ENCODE measurements at places on chromosomes 2 and 18.

DNA sequence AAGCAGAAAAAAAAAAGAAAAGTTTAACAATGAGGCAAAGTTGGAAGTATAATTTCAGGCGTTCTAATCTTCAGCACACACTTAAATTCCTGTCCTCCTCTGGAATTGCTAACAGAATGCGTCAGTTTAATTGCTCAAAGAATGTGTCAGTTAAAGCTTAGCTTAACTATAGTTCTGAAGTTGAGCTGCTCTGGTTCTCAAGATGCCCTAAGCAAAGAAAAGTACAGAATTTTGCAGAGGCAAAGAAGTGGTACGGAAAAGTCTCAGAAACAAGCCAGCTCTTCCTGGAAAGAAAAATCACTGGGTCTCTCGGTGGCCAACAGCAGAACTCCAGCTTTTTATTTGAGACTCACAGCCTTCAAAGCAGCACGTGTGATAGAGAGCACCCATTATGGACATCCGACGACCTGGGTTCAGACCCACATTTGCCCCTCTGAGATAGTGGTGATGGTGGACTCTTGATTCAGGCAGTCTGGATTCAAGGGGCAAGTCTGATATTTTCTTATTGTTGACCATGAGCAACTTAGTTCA is 22.2 kb upstream of the MYO3B start:
- DNase-seq: no peak

DNA sequence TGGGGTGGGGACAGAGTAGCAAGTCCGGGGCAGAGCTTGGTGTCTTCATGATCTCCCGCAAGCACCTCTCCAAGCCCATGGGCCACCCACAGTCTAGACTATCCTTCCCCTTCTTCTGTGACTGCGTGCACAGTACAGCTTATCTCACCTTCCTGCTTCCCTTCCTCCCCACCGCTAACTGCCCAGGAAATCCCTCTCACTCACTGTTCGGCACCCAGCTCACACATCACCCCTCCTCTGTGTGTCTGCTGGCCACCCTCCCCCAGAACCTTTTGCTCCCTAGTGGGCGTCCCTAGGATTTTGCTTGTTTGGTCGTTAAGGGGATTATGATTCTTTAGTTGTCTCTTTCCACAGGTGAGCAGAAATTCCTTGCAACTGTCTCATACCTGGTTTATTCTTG is 31.5 kb upstream of the SMAD7 start:
- no peak for DNase-seq

GRCh38 chr2:232562515-232563151 is 12.1 kb downstream of the EIF4E2 start:
- DNase-seq: no peak

DNA sequence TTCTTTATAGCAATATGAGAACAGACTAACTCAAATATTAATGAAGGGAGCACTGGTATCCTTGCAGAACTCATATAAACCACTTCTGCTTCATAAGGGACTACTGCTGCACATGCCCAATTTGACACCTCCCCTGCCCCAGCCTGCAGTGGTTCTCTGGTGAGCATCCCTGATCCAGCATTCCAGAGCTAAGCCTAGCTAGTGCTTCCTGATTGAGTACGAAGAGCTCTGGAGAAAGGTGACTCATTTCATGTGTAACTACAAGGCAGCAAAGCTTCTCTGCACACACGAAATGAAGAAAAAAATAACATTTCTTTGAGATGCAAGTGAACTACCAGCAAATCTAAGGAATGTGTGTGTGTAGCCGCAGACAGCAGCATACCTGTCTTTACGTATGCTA is 22.8 kb upstream of the ADNP2 start:
- no peak for DNase-seq

GRCh38 chr2:120421830-120422175 is 75.9 kb downstream of the INHBB start:
- DNase-seq: no peak

DNA sequence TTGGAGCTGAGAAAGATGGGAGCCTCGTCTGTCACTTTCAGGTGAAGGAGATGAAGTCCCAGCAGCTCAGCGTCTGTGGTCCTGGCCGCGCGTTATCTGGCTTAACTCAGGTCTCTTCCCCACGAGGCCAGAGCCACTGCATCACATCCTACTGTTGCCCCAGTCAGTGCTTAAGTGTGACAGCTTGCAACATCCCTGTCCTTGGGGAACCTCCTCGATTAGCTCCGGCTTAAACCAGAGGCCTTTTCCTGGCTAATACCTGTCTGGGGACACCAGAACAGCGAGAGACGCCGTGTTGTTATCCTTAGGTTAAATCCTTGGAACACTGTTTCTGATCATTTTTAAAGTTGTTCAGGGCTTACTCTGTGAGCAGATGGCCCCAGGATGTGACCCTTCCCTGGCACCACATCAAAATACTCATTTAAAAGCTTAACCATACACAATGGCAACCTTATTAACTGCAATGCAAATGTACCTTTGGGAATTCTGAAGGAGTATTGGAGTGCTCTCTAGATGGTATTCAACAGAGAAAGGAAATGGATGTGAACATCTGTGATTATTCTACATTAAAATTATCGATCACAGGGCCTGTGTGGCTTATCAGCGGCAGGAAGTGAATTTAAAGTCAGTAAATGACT is 61.2 kb upstream of the SPP2 start:
- no peak for DNase-seq
